ENCODE measurements at places on chromosomes 5 and 9.

- no peak for DNase-seq
These were observed 122.2 kb upstream of the ACOT12 start for GRCh38 chr5:81516091-81516490.

GRCh38 chr9:116791326-116791725 lies 104.2 kb downstream of the TRIM32 start:
- DNase-seq, result no peak

DNA sequence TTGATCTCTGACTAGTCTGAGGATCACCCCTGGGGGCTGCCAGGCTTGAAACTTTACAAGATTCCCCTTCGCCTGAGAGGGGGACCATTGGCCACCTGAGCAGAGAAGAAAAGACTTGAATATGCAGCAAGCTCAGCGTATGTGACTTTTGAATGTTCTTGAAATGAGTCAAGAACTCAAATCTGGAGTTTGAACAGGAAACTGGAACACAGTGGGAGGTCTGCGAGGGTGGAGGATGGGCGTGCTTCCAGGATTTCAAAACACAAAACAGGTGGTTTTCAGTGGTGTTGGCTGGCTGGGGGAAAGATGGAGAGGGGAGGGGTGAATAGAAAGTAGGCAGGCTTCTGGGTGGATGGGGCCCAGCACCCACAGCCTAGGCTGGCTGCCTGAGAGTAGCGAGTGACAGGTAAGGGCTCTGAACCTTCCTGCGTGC lies 40.6 kb downstream of the TMEM174 start:
- peak; percentile 7 for DNase-seq

DNA sequence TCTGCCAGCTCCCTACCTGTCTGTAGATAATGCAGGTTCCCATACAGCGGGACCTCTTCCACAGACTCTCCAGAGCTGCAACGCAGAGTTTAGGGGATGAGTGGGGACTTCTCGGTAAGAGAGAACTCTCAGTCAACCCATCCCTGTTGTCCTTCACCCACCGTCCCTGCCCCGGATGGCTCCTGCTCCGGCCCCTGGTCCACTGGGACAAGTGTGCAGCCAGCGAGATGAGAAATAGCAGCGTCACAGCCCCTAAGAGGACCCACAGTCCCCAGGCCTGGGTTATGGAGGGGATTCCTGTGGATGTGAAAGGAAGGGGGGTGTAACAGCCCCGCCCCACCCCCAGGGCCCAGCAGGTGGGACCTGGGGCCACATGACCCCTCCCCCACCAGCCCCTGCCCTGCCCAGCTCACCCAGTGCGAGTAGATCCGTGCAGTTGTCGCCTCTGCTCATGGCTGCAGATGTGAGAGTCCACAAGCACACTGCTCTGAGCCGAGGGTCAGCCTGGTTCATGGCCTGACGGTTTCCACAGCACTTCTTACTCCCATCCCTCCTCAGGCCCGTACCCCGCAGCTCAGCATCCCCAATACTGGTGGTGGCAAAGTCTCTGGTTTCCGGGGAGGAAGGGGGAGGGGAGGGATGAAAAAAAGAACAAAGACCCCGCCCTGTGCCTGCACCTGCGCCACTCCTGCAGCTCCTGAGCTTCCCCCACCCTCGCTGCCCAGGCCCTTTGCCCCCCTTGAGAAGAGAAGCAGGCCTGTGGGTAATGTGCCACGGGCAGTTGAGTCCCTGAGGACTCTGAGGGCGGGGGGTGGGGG lies at the start of gene SIT1:
SIT1 (minus strand) TSS at position 591 of the 818 bp plus-strand sequence; CDS start at position 513, 78 bp downstream.
- no peak for DNase-seq

GRCh38 chr5:33105521-33105941 lies 335.2 kb upstream of the TARS1 start:
- no peak for DNase-seq

DNA sequence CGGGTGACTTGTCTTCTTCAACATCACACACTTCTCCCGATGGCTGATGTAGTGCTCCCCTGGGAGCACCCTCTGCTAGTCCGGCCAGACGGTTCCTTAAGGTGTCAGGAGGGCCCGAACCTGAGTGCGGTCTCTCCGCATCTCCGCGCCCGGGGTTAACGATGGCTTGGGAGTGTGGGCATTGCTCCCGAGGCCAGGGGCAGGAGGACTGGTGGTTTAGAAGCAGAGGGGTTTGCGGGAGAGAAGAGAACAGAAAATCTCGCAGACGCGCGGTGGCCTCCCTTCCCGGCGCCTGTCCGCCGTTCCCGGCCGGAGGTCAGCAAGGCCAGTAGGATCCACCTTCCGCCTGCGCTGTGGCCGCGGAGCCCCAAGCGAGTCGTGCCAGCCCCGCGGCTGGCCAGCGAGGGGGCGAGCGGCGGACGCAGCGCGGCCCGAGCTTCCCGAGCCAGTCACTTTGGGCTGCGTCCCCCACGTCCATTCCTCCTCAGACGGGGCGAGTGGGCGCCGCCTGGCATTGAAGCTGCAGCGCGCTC lies 700 bp downstream of the CDO1 start:
- DNase-seq, result no peak

All from stimulated activated naive CD4-positive, alpha-beta T cell treated with Interleukin-2 at 50 U/mL for 16 hours (primary cell).